ENCODE measurements at places on chromosomes 6 and 20.

GRCh38 chr6:44235269-44235668 lies 11.6 kb upstream of the HSP90AB1 start:
- DNase-seq, result no peak

GRCh38 chr6:22471746-22472145 lies 97.6 kb upstream of the HDGFL1 start:
- no peak for DNase-seq

GRCh38 chr6:69220375-69220774 lies 576.4 kb downstream of the LMBRD1 start:
- DNase-seq, result no peak

- DNase-seq, result no peak
Measured at GRCh38 chr20:32455901-32456701, 98.0 kb downstream of the ASXL1 start.

- DNase-seq, result no peak
Measured at GRCh38 chr6:131936156-131936555, 15.0 kb downstream of the CCN2 start.

DNA sequence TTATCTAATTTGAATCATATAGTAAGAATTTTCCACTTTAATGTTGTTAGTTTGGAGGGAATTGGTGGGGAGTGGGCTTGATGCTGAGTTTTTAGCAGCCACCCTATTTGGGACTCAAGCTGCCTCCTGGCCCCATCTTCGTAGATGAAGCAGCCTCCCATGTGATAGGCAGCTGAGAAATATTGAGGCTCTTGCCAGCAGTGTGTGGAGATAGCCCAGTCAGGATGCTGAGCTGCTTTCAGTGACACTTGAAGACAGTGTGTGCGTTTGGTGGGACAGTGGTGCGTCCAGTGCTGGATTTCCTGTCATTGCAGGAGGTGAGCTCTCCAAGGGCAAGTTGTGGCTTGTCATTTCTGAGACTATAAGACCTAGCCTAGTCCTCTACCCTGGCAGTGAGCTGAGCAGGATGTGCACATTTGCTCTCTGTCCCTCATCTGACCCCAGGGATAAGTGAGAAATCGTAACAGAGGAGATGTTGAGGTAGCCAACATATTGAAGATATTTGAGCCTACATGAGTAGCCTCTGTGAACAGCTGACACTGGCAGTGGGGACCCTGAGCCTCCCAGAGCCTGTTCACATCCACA lies 47.9 kb upstream of the RNF8 start:
- DNase-seq, result no peak

- no peak for DNase-seq
Measured at GRCh38 chr20:60297649-60298048, 339.4 kb downstream of the CDH26 start.

DNA sequence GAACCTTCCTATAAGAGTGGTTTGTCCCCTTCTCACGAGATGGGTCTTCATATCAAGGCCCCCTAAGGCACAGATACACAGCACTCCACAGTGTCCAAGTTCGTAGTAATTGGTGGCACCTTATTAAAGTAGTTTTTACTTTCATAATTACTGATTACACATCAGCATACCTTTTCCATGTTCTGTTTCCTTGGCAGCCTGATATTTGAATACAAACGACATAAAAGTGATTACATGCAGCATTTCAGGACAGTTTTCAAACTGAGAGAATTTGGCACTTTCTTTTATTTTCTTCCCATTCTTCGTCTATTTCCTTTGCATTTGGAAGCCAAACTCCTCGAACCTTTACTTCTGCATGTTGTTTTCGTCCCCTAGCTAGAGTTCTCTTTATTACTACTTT lies 139.7 kb downstream of the MTHFD1L start:
- DNase-seq, result no peak

DNA sequence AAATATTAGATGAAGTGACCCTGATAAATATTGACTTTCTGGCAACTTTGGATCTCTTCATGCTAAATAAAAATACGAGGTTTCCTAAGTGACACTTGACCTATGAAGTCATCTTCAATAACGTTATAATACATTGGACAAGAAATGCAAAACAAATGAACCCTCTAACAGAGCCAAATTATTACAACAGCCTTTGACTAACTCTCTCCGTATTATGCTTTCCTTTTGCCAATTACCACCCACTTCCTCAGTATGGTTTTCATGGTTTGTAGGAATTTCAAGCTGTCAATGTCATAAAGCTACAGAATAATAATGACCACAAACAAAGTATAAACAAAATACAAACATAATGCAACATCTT lies 210.5 kb downstream of the MOXD1 start:
- no peak for DNase-seq

DNA sequence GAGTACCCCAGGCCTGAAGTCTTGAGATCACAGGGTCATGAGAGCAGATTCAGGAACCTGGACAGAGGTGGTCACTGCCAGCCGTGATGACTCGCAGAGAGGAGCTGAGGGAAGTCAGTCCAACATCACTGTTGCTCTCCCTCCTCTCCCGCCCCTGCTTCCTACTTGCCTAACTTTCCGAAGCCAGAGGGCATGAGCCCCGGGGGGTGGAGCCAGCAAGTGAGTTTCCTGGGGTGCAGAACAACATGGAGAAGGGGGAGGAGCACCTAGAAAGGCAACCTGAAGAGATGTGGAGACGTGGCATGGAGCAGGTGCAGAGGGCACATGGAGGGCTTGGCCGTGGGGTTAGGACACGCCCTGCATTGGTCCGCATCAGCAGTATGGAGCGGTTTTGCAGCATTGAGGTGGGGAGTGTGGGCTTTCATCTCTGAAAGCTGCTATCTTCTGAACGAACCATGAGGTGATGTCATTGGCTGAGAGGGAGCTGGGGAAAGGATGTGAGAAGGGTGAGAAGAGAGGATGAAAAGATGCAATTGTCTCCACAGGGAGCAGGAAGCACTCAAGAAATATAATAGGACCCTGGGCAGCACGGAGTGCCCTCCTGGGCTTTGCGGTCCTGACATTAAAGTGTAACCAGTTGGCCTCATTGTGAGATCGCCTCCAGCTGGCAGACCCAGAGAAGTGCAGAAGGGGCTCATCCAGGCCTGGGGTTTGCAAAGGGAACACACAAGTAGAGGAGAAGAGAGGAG lies 25.0 kb downstream of the GDAP1L1 start:
- no peak for DNase-seq

DNA sequence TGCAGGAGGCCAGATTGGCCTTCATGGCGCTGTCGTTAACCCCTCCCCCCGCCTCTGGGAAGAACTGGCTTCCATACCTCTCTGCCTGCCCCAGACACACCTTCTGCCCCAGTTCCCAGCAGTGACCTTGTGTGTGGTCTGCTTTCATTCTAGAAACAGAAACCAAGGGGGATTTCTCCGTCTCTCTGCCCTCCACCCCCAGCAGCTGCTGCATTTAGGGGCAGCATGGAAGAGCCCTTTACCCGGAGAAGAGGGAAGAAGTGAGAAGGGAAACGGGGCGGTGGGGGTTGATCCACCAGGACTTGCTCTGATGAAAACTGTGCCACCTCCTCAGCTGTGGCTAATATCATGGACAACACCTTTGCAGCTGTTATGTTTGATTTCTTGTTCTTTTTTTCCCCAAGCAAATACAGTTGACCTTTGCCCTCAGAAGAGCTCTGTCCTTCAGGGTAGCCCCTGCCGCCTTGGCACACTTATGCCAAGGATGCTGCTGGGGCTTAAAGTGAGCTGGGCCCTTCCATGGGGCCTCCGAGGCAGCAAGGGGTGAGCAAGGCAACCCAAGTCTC lies 6.1 kb downstream of the GLP1R start:
- no peak for DNase-seq

DNA sequence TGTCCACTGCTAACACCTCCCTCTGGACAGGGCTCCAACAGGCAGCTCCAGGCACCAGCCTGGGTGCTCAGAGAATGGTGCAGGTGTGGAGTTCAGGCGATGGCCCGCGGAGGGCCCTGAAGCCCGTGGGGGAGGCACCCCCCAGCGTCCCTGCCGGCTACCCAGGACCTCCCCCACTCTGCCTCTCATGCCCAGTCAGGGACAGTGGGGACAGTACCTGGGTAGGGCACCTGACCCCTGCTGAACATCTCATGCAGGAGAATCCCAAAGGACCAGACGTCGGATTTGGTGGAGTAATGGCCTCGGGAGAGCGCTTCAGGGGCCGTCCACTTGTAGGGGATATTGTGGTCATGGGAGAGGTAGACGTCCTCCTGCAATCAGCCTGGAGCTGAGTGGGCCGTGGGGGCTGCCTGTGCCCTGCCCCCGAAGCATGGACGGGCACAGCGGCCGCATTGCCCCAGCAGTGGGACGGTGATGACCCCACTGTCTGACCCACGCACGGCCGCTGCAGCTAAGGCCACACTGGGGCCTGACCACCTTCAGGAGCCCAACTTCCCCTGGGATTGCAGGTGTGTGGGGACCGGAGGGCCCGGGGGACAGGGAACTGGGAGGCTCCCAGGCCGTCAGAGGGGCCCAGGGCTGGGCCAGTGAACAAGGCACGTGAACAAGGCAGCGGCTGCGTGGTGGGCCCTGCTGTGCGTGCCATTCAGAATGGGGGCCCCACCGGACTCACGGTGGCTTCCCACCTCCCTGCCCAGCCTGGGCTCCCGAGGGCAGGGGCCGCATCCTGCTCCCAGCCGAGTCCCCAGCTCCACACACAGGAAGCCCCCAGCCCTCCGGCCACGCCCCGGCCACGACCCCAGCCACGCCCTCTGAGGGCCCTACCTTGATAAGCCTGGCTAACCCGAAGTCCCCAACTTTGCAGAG lies 7.1 kb downstream of the PTK6 start:
- DNase-seq, result no peak

DNA sequence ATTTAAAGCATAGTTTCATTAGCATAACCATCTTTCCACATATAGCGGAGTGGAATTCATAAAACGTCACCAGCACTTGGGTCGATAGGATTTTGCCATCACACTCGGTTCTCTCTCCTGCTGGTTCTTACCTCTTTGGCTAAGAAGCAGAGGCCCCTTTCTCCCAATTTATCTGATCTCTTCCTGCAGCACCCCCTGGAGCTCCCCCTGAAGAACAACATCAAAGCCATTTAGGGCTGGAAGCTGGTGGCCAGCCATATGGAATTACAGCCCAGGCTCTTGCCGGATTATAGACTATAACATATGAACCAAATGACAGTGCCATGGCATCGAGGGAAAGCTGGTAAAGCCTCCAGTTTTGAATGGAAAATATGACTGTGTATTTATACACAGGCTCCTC lies 6.4 kb upstream of the KIF6 start:
- no peak for DNase-seq

DNA sequence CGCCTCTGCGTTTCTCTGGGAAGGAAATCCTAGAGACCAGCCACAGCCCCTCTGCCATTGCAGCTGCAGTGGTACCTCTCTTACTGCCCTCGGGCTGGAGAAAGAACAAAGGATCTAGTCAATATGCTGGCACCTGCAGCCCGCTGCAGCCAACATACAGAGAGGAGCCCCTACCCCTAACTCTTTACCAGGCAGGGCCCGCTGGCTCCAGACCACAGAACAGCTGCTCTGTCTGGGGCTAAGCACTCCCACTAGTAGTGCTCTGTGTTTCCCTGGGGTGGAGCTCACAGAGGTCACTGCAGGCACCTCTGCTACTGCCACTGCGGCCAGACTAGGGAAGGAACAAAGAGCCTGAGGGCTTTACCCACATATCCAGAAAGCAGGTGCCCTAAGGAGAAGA lies 93.8 kb upstream of the IMPG1 start:
- DNase-seq, result no peak

DNA sequence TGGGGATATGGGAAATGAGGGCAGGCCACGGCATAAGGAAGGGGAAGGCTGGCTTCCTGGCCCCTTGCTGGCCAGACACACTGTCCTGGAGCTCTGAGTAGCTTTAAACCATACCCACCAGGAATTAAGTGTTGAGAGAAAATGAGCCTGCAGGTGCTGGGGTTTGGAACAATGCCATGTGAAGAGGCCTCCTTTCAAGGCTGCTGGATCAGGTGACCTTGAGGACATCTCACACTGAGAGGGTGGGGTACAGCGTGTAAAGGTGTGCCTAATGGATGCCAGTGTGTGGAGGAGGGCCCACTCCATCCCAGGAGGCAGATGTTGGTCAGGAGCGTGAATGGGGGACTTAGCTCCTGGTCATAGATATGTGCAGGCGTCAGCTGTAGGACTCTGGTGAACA lies 74.8 kb upstream of the MLN start:
- no peak for DNase-seq

GRCh38 chr20:3092611-3093379 lies 8.3 kb upstream of the AVP start:
- DNase-seq, result peak; percentile 33

DNA sequence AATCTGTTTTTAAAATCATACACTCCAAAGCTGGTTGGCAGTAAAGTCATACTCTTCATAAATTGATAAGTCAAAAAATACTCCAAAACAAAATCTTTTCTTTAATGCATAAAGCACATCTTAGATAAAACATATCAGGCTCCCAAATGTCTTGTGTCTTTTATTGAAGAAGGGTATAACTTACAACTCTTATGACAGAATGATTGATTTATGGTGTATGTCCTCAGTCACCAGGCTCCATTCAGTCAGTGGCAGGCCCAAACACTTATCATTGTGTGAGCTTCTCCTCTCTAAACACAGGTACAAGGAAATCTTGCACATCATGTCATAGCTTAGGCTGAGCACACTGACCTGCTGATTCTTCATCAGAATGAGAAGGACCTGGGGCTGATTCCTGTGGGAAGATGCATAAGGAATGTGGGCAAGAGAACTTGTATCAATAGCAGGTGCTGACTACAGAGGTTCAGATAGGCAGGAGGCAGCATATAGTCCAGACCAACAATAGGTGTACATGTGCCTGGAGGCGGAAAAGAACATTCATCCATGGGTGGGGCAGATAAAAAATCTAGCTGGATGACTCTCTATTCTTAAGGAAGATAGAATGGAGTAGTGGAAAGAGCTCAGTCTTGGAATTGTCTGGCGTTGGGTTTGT lies 1.9 kb downstream of the CALHM5 start:
- no peak for DNase-seq

- no peak for DNase-seq
Measured at GRCh38 chr6:27176096-27176495, 71.4 kb upstream of the PRSS16 start.

- DNase-seq, result no peak
Measured at GRCh38 chr6:72865467-72865866, 243.6 kb downstream of the KCNQ5 start.

DNA sequence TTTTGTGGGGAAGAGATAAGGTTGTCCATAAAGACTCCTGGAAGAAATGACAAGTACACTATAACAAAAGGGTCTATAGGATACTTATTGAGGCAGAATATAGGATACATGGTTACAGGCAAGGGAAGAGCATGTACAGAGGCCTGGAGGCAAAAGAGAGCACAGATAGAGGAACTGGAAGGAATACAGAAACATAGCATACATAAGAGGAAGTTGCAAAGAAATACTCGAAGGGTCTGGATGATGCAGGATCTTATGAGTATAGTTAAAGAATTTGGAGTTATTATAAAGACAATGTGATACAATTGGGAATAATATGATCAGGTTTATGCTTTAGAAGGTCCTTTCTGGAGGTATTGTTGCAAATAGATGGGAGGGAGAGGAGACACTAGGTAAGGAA lies 592.7 kb upstream of the POU3F2 start:
- no peak for DNase-seq
